ENCODE measurements at places on chromosomes 3 and 15.

- DNase-seq = no peak
These were observed 21.3 kb downstream of the GPR15 start for GRCh38 chr3:98553021-98553563.

DNA sequence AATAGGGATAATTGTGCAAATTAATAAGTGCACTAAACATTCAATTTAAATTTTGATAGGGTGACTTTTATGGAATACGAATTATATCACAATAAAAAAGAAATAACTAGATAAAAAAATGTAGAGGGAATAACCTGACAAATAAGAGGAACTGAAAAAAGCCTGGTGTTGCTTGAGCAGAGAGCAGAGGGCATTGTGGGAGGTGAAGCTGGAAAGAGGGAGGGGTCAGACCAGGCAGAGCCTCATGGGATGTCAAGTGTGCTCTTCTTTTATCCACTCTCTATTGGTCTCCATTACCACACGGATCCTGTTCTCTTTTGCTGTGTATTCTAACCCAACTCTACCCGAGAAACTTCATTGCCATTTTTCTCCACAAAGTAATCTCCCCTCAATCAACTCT is 264.0 kb upstream of the CRBN start:
- DNase-seq = no peak

DNA sequence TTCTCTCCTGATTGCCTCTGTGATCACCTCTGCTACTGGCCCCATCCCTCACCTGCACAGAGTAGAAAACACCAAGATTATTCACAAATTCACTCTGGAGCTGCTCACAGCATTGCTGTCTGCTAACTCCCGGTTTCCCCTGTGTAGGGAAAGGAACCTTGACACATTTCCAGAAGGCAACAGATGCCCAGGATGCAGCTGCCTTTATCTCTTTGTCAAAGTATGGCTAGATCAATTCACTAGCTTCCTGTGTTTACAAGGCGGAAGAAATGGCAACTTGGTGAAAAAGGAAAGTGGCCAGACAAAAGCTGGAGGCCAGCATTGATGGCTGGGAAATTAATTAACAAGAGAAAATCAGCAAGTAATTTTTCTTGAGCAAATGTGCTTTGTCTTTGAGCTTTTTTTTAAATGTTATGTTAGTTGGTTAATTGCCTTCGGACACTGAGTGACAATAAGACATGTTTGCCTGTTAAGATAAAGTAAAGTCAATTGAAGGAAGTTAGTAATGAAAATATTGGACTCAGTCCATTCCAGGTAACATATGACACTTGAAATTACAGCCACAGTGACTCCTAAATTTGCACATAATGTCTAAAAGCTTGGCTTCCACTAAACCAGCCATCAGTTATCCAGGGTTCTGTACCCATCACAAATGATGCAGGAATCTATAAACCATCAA is 394.6 kb upstream of the IL12A start:
- DNase-seq = no peak

- DNase-seq = no peak
These were observed 42.9 kb upstream of the TSC22D2 start for GRCh38 chr3:150365132-150365604.

DNA sequence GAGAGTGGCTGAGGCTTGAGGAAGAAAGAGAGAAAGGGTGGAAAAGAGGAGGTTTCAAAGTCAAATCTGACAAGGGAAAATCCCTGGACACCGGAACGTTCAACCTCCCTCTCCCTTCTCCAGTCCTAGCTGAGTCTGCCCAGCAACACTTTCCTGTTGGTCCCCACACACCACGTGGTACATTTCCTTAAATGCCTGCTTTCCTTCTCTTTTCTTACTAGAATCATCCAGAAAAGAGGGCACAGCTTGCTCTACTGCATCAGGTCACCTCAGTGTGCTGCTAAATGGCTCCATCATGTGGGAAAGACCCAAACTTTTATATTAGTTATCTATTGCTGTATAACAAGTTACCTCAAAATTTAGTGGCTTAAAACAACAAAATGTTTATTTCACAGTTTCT is 181.2 kb downstream of the NECTIN3 start:
- no peak for DNase-seq

DNA sequence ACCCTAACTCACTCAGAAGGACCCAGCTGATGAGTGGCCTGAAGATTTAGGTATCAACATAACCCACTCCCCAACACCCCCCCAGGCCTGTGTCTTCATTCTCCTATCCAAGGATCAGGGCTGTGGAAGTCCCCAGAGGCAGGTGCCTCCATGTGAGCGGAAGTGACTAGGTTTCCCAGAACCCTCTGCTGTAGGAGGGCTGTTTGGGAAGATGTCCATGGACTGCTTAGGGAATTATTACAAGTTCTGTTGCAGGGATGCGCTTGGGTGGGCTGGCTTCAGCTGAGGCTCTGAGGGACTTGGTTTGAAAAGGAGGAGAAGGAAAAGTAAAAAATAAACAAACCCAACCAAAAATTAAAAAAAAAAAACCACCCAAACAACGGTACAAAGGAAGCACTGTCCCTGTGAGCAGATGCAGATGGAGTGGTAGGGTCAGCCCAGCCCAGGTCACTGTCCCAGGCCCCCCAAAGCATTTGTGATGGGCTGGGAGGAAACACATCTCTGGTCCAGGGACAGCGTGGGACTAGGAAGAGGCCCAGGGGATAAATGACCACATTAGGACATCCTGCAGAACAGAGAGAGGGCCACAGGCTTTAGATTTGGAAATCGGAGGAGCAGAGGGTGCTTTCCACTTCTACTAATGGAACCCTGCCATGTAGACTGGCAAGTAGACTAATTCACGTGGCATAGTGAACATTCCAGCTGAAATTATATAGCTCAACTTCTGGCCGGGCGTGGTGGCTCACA is 12.2 kb upstream of the APOD start:
- DNase-seq = no peak

DNA sequence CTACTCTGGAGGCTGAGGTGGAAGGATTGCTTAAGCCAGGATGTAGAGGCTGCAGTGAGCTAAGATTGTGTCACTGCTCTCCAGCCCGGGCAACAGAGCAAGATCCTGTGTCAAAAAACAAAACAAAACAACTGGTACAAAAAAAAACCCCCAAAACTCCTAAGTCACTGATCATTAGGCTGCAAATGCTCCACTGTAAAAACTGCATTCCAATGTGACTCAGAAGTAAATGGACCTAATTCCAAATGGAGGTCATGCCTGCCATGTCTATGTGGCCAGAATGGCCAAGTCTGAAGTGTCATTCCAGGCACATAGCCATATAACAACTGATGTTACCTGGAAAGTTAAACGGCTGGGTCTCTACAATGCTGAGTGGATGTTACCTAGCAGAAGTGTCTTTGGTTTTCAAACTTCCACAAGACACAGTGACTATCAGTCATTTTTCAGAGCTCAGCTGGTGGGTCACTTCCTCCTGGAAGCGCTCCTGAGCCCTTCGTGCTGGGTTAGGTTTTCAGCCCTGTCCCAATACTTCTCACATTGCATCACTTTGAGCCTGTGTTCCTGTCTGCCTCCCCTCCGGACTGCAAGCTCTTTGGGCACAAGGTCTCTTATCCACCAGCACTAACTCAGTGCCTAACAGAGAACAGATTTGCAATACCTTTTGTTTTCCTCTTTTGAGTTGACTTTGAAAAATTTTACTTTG is 10.6 kb downstream of the FSTL1 start:
- DNase-seq = no peak

DNA sequence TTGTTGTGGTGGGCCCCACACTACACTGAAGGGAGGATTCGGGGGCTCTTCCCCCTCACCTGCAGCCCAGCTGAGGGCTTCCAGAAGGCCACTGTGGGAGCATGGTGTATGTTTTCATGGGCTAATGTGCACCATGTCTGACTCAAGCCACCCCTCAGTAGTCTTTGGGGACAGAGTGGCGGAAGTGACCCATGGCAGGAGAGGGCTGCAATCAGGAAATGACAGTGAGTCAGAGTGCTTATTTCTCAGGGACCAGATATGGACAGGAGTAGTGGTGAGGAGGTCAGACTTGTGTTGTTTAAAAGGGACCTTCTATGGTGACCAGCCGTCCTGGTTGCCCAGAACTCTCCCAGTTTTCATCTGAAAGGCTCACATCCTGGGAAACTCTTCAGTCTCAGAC is 32.8 kb upstream of the SLC9A9 start:
- no peak for DNase-seq

- DNase-seq = no peak
These were observed 7.5 kb downstream of the ZDHHC3 start for GRCh38 chr3:44968447-44968858.

GRCh38 chr15:99257107-99257750 is 5.9 kb downstream of the LRRC28 start:
- DNase-seq = no peak

DNA sequence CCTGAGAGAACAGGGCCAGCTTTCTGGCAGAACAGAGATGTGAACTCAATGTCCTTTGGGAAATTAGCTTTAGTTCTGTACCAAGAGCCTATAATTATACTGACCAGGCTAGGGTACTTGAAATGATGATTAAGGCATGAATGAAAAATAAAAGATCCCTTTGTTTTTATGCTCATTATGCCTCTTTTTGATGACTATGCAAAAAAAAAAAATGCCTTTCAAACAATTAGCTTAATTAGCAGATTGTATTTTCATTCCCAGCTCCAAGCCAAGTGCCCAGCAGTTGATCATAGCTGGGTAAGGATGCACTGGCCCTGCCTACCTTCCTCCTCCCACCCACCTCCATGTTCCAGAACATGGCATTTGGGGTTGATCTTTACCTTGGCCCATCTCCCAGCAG is 56.8 kb downstream of the LYZL4 start:
- DNase-seq = no peak

GRCh38 chr3:132445817-132446216 is 28.5 kb downstream of the DNAJC13 start:
- no peak for DNase-seq

DNA sequence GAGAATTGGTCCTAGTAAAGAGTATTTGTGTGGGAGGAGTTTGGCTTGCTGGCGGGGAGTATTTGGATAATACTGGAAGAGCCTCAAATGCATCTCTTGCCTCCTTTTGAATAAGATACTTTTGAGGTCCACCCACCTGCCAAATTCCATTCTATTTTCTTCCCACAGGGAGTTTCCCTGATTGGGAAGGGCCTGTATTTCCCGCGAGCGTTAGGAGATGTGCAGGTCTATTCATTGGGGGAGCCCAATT is 406 bp upstream of the RASA2 start:
- DNase-seq = no peak

DNA sequence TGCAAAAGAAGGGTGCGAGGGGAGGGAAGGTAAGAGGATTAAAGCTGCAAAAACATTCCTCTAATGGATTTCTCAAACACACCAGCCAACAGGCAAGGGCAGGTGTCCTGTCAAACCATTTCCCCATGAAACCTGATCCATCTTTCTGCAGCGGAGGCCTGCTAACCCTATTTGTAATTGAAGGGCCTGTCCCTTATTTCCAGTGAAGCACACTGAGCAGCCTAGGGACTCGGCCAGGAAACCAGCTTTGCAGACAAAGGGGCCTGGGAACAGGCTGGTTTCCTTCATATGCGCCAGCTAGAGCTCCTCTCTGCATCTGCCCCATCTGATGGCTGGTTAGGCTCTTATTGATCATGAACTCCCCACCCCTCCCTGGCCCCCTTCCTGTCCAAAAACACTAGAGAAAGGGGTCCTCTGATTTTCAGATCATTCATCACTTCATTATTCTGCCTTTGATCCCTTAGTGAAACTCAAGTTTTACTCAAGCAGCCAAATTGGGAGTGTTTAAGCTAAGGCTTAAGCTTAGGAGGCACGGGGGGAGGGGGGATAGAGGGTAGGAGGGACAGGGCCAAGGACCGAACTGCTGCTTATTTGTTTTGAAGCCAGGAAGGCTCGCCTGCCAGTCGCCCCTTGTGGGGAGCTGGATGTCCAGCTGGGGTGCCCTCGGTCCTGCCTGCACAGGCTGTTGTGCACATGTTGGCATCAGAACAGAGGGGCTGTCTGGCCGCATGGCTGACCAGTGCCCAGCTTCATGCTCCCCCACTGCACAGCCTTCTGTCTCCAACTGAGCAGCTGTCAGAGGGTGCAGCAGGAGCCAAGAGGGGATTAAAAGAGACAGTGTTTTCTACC is 53.1 kb downstream of the BOC start:
- DNase-seq = peak; percentile 87

GRCh38 chr15:34038871-34039789 is at the start of gene AVEN:
TSS of gene AVEN (minus strand) at chr15:34039204. CDS start at chr15:34039046, 158 bp downstream.
- DNase-seq = peak; percentile 10

GRCh38 chr15:68592054-68592453 is 13.3 kb downstream of the CORO2B start:
- DNase-seq = no peak

DNA sequence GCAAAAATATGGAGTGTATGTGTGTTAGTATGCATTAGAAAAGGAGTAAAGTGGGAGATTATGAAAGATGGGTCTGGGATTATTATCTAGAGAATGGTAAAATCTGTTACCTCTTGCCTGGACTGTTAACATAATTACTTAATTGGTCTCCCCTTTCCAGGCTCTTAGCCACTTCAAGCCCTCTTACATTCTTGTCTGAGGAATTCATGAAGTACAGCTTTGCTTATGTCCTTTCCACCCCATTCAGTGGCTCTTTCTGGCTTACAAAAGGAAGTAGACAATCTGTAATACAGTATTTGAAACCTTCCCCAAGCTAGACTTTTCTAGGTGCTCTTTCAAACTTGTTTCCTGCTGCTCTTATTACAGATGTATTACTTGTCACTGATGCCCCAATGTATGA is 129.8 kb downstream of the MBNL1 start:
- DNase-seq = no peak

- DNase-seq = no peak
These were observed 16.6 kb upstream of the PARP6 start for GRCh38 chr15:72288796-72289596.

DNA sequence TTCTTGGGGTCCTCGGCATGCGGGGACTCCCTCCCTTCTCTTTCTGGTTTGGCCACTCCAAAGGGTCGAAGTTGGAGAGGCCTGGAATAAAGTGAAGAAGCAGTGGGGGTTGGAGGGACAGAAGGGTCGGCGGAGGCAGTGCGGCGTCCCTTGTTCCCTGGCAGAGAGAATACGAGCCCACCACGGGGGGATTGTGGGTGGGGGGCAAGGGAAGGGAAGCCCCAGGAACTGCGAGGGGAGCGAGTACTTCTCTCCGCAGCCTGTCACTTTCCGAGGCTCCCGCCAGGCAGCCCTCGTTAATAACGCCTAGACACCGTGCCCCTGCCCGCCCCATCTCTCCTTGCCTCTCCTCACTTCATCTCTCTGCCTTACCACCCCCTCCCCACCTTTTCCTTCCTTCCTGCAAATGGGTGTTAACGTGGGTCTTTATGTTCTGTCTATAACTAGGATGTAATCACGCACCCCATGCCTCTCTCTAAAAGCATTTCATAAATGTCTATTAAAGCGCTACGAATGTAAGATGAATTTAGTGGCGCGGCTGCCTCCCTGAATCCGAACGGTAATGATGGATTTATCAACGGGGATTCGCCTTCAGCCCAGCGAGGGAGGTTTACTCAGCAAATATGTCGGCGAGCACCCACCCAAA is 13.7 kb downstream of the NR2F2 start:
- DNase-seq = no peak

- DNase-seq = no peak
These were observed 40.6 kb downstream of the ADAMTSL3 start for GRCh38 chr15:83694536-83694935.

- DNase-seq = no peak
These were observed 54.1 kb downstream of the EXOG start for GRCh38 chr3:38549957-38550840.
